Naive B cell (primary cell): ENCODE measurements at places on chromosomes 2 and 18. TPM values are rescaled to one million over a fixed set of nuclear protein-coding genes. Genes with fewer than 3 reads are reported as not detected.
A peak's percentile ranks its signal among the peaks of the same experiment; 100 is the strongest.

DNA sequence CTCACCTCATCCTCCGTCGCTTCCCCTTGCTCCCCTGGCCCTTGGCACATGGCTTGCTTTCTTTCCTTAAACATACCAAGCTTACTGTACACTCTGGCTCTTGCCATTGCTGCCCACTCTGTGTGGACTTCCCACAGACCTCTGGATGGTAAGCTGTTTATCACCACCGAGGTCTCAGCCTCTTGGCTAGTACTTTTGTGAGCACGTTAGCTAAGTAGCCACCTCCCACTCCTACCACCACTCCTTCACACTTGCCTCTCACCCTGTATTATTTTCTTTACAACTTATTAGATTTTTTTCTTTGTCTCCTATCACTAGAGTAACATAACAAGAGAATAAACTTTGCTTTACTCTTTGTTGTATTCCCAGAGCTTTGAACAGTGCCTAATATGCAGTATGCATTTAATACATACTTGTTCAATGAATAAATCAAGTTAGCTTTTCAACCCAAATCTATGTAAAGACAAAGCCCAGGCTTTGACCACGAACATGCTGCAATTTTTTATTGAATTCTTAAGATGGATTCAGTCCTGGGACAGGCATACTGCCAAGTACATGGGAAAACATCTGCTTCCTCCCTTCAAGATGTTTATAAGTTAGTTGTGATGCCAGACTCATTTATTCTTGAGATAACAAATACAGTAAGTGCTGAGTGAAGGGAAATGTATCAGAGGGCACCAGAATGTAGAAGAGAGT lies 25.0 kb upstream of the MSGN1 start:
- H3K27me3 ChIP-seq: no peaks in the 10 kb centered on the region
- peaks cover 16% of the 10 kb centered on the region for H3K4me1 ChIP-seq
- DNase-seq: no peak
- peak overlapping the region; percentile 46 for H3K27ac ChIP-seq

DNA sequence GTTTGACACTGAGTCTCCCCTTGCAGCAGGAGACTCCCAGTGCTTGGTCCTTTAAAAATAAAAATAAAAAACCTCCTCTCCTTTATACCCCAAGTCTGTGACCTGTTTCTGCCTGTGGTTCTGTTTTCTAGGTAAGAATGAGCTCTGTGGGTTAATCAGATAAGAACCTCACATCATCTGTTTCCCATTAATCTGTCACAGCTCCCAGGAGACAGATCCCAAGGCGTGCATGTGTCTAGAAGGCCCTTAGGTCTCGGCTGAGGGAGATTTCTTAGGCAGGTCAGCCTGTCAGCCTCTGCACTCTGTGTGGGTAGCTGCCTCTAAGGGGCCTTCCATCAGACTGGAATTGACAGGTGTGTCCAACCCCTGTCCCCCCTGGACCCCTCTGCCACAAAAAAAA lies 80.7 kb downstream of the FHOD3 start:
- no peak overlapping the region for H3K4me3 ChIP-seq
- H3K27ac ChIP-seq: no peak overlapping the region
- no peak for DNase-seq
- no peaks in the 10 kb centered on the region for H3K36me3 ChIP-seq

- no peaks in the 10 kb centered on the region for H3K27me3 ChIP-seq
- no peak for DNase-seq
- peaks cover 14% of the 10 kb centered on the region for H3K4me1 ChIP-seq
- peak overlapping the region; percentile 60 for H3K27ac ChIP-seq
- peaks cover 6% of the 10 kb centered on the region for H3K36me3 ChIP-seq
Observed at GRCh38 chr2:223889229-223889628, 51.8 kb upstream of the AP1S3 start.

DNA sequence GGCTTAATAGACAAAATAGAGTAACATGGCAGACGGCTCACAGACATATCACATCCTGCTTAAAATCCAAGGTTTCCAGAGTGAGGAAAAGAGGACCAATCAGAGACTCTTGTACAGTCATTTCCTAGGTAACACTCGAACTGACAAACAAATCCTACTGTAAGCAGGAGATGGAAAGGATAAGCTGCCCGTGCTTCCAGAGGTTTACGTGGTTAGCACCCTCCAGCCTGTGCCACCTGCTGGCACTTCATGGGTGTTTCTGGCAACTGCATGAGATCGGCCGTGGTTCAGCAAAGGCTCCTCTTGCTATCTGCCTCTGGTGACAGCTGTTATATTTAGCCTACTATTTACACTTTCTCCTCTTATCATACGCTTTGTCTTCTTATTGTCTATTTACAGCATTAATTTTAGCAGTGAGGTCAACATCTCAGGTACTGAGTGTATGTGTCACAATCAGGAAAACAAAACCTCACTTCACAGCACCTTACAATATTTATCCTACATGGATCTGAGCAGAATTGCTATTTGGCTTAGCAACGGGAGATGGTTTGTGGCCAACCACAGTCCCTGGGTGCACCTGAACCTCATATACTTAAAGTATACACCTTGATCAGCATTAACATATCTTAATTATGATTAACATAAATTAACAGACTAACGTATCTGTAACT lies 226.9 kb downstream of the TMEM163 start:
- H3K36me3 ChIP-seq: no peaks in the 10 kb centered on the region
- no peak overlapping the region for H3K4me3 ChIP-seq
- no peaks in the 10 kb centered on the region for H3K27me3 ChIP-seq
- H3K27ac ChIP-seq: no peak overlapping the region

DNA sequence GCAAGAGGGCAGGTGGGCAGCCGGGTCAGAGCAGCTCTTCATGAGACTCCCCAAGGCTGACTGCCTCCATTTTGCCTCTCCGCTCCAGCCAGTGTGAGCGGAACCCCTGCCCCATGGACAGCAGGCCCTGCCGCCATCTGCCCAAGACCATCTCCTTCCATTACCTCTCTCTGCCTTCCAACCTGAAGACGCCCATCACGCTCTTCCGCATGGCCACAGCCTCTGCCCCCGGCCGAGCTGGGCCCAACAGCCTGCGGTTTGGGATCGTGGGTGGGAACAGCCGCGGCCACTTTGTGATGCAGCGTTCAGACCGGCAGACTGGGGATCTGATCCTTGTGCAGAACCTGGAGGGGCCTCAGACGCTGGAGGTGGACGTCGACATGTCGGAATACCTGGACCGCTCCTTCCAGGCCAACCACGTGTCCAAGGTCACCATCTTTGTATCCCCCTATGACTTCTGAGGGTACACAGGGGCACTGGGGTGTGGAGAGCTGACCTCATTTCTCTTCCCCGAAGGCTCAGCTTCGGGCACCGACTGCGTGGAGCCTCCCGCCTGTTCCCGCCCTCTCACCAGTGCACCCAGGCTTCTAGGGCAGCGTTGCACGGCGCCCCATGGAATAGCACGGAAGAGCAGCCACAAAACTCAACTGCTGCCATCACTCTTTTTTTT lies 49.0 kb downstream of the FBLN7 start:
- no peaks in the 10 kb centered on the region for H3K36me3 ChIP-seq

Gene MARCO
- polyA plus RNA-seq: not detected

Gene RTP5
- polyA plus RNA-seq: not detected

- H3K36me3 ChIP-seq: no peaks in the 10 kb centered on the region
- DNase-seq: no peak
- H3K4me3 ChIP-seq: no peak overlapping the region
- H3K4me1 ChIP-seq: peaks cover 8% of the 10 kb centered on the region
- H3K27ac ChIP-seq: no peak overlapping the region
Observed at GRCh38 chr2:85822766-85823165, 66.0 kb downstream of the ST3GAL5 start.

DNA sequence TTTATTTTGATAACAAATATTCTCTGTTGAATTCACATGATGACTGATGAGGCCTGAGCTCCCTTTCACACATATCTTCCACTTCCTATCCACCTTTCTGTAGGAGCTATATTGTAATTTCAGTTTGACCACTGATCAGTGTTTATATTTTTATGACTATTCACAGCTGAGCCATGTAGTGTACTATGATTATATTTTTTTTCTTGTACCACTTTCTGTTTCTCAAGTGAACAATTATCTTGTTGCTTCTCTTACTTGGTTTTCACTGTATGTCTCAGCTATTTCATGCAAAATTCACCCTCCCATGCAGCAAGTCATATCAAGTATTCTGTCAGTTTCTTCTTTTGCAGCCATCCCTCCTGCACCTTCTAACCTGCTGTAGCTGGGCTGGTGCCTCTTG lies 78.4 kb downstream of the TMEM247 start:
- DNase-seq: no peak
- H3K4me1 ChIP-seq: peaks cover 81% of the 10 kb centered on the region
- no peaks in the 10 kb centered on the region for H3K27me3 ChIP-seq
- H3K36me3 ChIP-seq: peaks cover 45% of the 10 kb centered on the region
- peak overlapping the region; percentile 11 for H3K4me3 ChIP-seq
- H3K27ac ChIP-seq: peak overlapping the region; percentile 78

GRCh38 chr18:21203542-21204241 lies 38.3 kb upstream of the GREB1L start:
- no peaks in the 10 kb centered on the region for H3K4me1 ChIP-seq
- no peak overlapping the region for H3K27ac ChIP-seq
- no peaks in the 10 kb centered on the region for H3K36me3 ChIP-seq
- DNase-seq: no peak

GRCh38 chr2:109321570-109321969 lies 192.6 kb downstream of the SH3RF3 start:
- no peak for DNase-seq
- no peak overlapping the region for H3K4me3 ChIP-seq
- peaks cover 19% of the 10 kb centered on the region for H3K4me1 ChIP-seq
- H3K27me3 ChIP-seq: no peaks in the 10 kb centered on the region
- H3K36me3 ChIP-seq: no peaks in the 10 kb centered on the region
- no peak overlapping the region for H3K27ac ChIP-seq

DNA sequence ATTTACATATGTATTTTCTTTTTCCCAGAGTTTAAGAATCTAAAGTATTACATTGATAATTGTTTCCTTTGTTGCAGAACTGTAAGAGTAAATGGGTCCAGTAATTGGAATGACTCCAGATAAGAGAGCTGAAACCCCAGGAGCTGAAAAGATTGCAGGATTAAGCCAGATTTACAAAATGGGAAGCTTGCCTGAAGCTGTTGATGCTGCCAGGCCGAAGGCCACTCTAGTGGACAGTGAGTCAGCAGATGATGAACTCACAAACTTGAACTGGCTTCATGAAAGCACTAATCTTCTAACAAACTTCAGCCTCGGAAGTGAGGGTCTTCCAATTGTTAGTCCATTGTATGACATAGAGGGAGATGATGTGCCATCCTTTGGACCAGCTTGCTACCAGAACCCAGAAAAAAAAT lies 183.8 kb upstream of the STON1 start:
- DNase-seq: no peak
- H3K4me3 ChIP-seq: no peak overlapping the region
- H3K36me3 ChIP-seq: peaks cover 20% of the 10 kb centered on the region
- peaks cover 39% of the 10 kb centered on the region for H3K4me1 ChIP-seq
- H3K27me3 ChIP-seq: no peaks in the 10 kb centered on the region

- no peak for DNase-seq
- no peak overlapping the region for H3K27ac ChIP-seq
- no peaks in the 10 kb centered on the region for H3K4me1 ChIP-seq
- H3K36me3 ChIP-seq: no peaks in the 10 kb centered on the region
Observed at GRCh38 chr2:128788636-128789220, 470.1 kb upstream of the HS6ST1 start.

GRCh38 chr18:11668441-11669169 lies 20.5 kb upstream of the GNAL start:
- H3K36me3 ChIP-seq: no peaks in the 10 kb centered on the region
- no peak overlapping the region for H3K27ac ChIP-seq
- H3K27me3 ChIP-seq: peaks cover 25% of the 10 kb centered on the region
- no peak for DNase-seq
- no peak overlapping the region for H3K4me3 ChIP-seq
- H3K4me1 ChIP-seq: no peaks in the 10 kb centered on the region

DNA sequence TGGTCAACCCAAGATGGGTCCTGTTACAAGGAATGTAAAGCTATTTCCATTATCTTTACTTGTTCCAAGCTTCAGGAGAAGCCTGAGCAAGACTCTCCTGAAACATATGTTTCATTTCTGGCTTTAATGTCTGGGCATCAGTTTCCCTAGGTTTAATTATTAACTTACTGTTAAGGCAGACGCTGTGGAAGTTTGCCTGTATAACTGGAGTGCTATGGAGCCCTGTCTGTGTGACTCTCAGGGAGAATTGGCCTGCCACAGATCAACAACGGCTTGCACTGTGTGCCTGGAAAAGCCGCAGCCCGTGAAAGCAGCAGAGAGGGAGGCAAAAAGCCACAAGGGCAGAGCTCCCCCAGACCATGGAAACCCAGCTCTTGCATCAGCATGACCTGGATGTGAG lies 22.1 kb upstream of the LONRF2 start:
- H3K36me3 ChIP-seq: peaks cover 6% of the 10 kb centered on the region
- no peak overlapping the region for H3K4me3 ChIP-seq
- H3K27ac ChIP-seq: no peak overlapping the region
- peaks cover 50% of the 10 kb centered on the region for H3K27me3 ChIP-seq

DNA sequence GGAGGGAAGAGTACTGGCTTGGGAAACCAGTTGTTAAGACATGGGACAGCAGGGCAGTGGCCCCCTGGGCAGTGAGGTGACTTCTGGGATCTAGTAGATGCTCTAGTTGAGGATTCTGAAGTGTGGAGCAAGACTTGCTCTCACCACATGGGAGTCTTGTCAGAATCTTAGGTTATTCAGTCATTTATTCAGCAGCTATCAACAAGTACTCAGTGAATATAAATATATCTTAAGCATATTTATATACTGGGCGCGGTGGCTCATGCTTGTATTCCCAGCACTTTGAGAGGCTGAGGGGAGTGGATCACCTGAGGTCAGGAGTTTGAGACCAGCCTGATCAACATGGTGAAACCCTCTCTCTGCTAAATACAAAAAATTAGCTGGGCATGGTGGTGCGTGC lies 20.0 kb downstream of the STON1 start:
- no peaks in the 10 kb centered on the region for H3K27me3 ChIP-seq
- H3K4me1 ChIP-seq: no peaks in the 10 kb centered on the region
- H3K27ac ChIP-seq: no peak overlapping the region
- no peak overlapping the region for H3K4me3 ChIP-seq
- H3K36me3 ChIP-seq: no peaks in the 10 kb centered on the region
- no peak for DNase-seq

DNA sequence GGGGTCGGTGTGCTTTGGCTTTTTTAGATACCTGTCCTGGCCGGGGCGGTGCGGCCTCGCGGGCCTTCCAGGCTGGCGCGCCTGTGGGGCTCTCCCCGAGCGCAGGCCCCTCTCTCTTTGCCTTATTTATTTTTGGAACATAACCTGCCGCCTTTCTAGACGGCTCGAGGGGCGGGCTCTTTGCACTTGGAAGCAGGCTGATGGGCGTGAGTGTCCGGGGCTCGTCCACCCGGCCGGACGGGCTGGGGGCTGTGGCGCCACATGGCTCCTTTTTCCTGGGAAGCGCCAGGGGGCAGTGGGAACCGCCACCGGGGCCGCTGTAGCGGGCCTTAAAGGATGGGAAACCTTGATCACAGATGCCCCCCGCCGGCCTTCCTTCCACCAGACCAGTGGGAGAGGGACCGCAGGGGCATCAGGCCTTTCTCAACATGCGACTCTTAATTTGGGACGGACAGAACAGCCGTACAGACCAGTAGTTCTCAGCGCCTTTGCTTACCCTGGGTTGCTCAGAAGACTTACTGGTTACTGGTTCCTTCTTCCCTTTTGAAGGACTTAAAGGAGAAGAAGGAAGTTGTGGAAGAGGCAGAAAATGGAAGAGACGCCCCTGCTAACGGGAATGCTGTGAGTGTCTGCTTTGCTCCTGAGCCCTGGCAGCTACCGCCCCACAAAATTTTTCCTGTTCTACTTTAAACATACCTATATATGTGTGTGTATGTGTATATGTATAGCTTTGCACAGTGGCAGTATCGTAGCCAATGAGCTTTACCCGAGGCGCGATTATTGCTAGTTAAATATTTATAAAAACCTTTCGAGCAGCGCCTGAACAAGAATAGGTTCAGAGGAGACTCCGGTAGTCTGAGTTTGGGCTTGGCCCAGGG lies 2.7 kb downstream of the PTMA start:
- no peaks in the 10 kb centered on the region for H3K27me3 ChIP-seq
- H3K4me3 ChIP-seq: peak overlapping the region; percentile 94
- peak; percentile 28 for DNase-seq
- peak overlapping the region; percentile 100 for H3K27ac ChIP-seq
